ENCODE measurements at places on chromosomes 5 and 9. TPM values are rescaled to one million over a fixed set of nuclear protein-coding genes. Genes with fewer than 3 reads are reported as not detected.

Gene NR2F1
- 12.8 TPM for total RNA-seq

Gene PTCH1
- total RNA-seq: 2.8 TPM

Gene GPR151
- not detected for total RNA-seq

Gene PCDHA9
- total RNA-seq: under 0.01 TPM

Gene PDE4D
- total RNA-seq: 37.2 TPM

Gene AQP3
- 1.1 TPM for total RNA-seq

Gene LCN1
- total RNA-seq: not detected

Data from kidney epithelial cell (primary cell).